ENCODE measurements at places on chromosomes 5 and 9. TPM values are rescaled to one million over a fixed set of nuclear protein-coding genes. Genes with fewer than 3 reads are reported as not detected.

DNA sequence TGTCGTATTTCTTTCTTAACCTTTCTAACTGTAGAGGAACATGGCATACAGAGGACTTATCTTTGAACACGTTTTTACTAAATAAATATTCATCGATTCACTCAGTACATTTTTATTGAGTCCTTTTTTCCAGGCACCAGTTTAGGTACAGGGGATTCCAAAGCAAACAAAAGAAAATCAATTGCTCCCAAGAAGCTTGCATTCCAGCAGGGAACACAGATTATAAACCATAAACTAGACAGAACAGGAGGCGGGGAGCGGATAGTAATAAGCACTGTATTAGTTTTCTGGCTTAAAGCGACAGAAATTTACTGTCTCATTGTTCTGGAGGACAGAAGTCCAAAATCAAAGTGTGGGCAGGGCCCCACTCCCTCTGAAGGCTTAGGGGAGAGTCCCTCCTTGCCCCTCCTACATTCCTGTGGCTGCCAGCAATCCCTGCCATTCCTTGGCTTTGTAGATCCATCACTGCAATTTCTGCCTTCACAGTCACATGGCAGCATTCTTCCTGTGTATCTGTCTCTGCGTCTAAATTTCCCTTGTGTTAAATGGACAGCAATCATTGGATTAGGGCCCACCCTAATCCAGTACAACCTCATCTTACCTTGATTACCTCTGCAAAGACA, 115.5 kb downstream of the COL23A1 start:
- peak; percentile 31 for DNase-seq

GRCh38 chr9:35814106-35814840, 569 bp downstream of the HINT2 start:
- DNase-seq = peak; percentile 50

DNA sequence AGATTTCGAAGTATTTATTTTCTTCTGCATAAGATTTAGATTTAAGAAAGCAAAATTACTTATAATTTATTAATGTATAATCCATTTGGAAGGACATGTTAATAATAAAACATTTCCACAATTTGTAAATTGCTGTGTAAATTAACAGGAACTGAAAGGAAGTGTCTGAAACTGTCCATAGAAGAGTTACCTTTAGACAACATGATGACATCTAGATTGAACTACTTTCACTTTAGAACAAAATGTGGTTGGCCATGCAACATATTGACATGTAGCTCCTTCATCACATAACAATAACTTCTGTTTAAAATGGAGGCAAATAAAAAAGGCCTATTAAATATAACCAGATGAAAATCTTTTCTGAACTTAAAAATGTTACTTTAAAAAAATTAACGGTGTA, 1849.5 kb upstream of the ACO1 start:
- no peak for DNase-seq

GRCh38 chr9:133351908-133352634, 4.1 kb downstream of the RPL7A start:
- peak; percentile 39 for DNase-seq

GRCh38 chr5:68246802-68247201, 31.2 kb downstream of the PIK3R1 start:
- DNase-seq = no peak

DNA sequence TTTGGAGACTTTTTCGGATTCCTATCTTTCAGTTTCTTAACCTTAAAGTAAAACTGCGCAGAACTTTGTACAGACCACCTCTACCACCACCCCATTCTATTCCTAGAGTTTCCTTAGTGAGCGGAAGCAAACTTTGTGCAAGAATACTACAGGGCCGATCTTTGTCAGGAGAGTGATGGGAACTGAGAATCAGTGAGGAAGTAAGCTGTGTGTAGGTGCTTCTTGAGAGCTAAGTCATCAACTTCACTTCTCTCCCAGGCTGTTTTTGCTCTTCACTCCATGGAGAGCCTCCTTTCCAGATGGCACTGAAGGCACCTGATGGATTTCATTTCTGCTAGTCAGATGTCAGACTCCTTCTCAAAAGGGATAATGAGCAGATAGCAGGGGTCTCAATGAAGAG, 127.3 kb downstream of the SPATA31D1 start:
- DNase-seq = no peak

GRCh38 chr5:134116286-134116685, 1.8 kb downstream of the TCF7 start:
- DNase-seq = no peak

- DNase-seq = no peak
These were observed 470.2 kb downstream of the TMEM232 start for GRCh38 chr5:110256298-110256697.

- DNase-seq = no peak
These were observed 26.8 kb downstream of the TDRD7 start for GRCh38 chr9:97438666-97439065.

DNA sequence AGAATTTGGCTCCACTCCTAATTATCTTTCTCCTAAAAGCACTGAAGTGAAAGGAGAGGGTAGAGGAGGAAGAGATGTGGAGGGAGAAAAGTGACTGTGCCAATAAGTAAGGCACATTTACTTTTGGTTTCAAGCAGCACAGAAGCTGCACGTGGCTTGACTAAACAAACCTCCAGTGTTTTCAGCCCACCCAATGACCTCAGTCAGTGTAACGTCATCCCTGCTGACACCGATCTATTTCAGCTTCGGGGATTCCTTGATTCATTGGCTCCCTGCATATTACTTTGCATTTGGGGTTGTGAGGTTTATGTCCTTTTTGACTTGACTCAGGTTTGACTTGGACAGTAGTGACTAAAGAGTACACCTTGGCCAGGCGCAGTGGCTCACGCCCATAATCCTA, 35.6 kb upstream of the NIM1K start:
- DNase-seq = no peak

DNA sequence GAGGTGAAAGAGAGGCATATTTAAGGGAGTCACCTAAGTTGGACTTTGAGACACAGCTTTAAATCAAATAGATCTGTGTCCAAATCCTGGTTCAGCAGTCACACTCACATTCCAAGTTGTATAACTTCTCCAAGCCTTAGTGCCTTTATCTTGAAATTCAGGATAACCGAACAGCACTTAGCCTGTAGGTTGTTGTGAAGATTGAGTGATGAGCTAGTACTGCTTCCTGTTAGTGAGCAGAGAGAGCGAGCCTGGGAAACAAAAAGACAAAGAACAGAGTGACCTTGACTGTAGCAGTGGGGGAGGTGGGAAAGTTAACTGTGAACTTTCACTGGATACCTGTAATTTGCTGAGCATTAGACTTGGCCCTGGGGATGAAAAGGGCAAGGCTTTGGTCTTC, 22.4 kb downstream of the MAML1 start:
- DNase-seq = no peak

DNA sequence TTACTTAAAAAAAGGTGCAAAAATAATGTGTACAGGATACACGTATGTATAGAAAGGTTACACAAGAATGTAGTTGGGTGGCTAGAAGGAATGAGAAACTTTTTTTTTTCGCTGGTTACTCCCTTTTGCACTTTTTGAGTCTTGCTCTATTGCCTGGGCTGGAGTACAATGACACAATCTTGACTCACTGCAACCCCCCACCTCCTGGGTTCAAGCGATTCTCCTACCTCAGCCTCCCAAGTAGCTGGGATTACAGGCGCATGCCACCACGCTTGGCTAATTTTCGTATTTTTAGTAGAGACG, 15.8 kb downstream of the FBXW11 start:
- no peak for DNase-seq

DNA sequence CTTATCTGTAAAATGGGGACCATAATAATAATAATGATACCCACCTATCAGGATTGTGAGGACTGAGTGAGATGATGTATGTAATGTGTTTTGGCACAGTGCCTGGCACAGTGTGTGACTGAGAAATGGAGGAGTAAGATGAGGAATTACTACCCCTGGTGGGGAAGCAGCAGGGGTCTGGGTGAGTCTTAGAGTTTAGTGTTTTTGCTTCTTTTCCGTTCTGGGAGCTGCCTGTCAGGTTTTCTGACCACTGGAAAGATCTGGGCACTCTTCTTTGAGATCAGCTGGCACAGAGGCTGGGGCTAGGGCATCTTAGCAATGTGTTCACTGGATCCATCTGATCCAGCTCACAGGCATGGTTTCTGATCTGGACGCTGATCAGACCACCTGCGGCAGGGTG, 8.5 kb downstream of the LCP2 start:
- no peak for DNase-seq

- DNase-seq = no peak
These were observed 417.3 kb downstream of the RASEF start for GRCh38 chr9:82645600-82645999.

GRCh38 chr9:18357321-18357720, 116.6 kb upstream of the ADAMTSL1 start:
- no peak for DNase-seq

- peak; percentile 74 for DNase-seq
These were observed 473.6 kb upstream of the TNC start for GRCh38 chr9:115591584-115591984.

DNA sequence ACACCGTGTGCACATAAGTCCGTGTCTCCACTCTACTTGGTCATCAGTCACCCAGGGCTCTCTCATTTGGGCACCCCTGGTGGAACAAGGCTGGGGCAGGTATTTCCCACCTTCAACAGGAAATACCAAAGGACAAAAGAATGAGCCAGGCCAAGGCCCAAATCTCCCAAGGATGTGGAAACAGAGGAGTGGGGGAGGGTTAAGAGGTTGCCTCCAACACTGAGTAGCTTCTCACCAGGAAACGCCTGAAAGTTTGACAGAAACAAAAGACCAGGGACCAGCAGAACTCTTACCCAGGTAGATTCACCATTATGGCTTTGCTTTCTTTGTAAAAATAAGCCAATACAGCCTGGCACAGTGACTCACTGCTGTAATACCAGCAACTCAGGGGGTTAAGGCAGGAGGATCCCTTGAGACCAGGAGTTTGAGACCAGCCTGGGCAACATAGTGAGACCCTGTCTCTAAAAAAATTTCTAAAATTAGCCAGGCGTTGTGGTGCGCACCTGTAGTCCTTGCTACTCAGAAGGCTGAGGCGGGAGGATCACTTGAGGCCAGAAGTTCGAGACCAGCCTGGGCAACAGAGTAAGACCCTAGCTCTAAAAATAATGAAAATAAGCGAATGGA, 12.7 kb downstream of the SLC1A3 start:
- DNase-seq = no peak

- no peak for DNase-seq
These were observed 29.3 kb downstream of the SGCD start for GRCh38 chr5:156356238-156356637.

DNA sequence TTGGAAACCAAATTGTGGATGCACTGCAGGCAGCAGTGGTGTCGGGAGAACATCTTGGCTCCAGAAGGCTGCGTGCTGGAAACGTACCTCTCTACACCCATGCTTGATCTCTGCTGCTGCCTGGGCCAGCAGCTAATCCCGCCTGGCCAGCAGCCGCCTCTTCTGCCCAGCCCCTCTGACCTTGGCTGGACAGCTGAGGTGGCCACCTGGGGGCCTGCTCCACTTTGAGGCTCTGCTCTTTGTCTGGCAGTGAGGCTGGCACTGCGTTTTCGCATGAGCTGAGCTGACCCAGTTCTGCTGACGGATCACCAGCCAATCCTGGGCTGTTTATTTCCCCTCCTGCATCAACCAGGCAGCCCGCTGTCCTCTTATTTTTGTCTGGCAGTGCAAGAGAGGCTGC, 154.9 kb downstream of the TENT4A start:
- no peak for DNase-seq

- DNase-seq = no peak
These were observed 12.5 kb downstream of the MRPL41 start for GRCh38 chr9:137564134-137564533.

GRCh38 chr5:107672211-107673038, 1.7 kb upstream of the EFNA5 start:
- DNase-seq = peak; percentile 91

DNA sequence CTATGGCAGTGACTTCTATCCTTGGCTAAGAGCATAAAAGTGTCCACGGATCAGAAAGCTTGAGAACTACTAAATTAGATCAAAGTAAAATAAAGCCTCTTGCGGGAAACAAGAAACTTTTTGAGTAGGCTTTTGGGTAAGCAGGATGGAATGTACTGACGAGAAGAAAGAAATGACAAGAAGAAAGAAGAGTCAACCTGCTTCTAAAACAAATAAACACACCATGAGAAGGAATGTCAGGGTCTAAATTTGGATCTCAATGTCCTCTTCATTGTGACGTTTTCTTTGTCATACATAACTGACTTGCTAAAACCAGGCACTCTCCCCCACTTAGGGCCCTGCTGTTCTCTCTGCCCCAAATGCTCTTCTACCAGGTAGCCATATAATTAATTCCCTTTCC, 290.1 kb upstream of the PTGER4 start:
- no peak for DNase-seq

- no peak for DNase-seq
These were observed 56.8 kb downstream of the PTPN3 start for GRCh38 chr9:109441296-109441695.

DNA sequence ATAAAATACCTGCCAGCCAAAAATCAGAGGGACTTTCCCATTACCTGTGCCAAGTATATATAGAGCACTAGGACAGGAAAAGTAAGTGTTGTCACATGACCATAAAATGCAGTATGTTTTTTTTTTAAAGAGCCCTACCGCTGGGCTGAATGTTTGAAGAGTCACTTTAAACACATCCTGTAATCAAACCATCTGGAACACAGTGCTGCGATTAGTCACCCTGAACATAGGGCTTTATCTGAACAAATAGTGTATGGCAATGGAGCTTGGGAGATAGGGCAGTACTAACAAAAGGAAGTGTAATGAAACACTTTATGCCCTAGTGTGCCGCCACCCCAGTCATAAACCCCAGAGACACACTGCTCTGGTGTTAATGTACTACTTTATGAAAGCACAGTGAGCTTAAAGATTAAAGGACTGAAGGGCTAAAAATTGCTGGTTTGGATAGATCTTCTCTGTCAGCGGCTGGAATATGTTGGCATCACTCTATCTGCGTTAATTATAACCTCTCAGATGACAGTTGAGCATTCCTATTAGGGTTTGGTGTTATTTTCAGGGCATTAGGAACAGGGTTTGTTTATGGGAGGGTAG, 90.4 kb downstream of the ZNF608 start:
- peak; percentile 49 for DNase-seq

- peak; percentile 71 for DNase-seq
These were observed 438 bp downstream of the SOX30 start for GRCh38 chr5:157651623-157652376.

GRCh38 chr5:58507715-58508114, 16.5 kb downstream of the GAPT start:
- DNase-seq = no peak

GRCh38 chr9:127731938-127732337, 3.2 kb downstream of the TOR2A start:
- DNase-seq = peak; percentile 43

- DNase-seq = no peak
These were observed 129.8 kb upstream of the SLC24A2 start for GRCh38 chr9:19918630-19919029.

Gene ANKS6
- 22.6 TPM for total RNA-seq

Gene ADAMTS12
- total RNA-seq = 2.2 TPM

Gene SPATA24
- total RNA-seq = 7.3 TPM

Gene MEGF10
- total RNA-seq = 0.63 TPM

Gene PTGR1
- 276 TPM for total RNA-seq

Gene ANKRD18A
- 11.8 TPM for total RNA-seq

Gene UGT3A2
- not detected for total RNA-seq

Gene SPINK4
- total RNA-seq = 2.5 TPM

Gene ZDHHC12
- 66.2 TPM for total RNA-seq

Gene HAVCR1
- total RNA-seq = 0.26 TPM

Gene LCN2
- 85.5 TPM for total RNA-seq

Gene PCDHB13
- 8.3 TPM for total RNA-seq

Gene CTSV
- total RNA-seq = 2.5 TPM

Gene SAXO1
- total RNA-seq = 0.03 TPM

Gene ZBED3
- total RNA-seq = 16.6 TPM

Gene PPP3R2
- not detected for total RNA-seq

Gene CBY3
- total RNA-seq = not detected

Gene KCNIP1
- total RNA-seq = 1.5 TPM

All from mucosa of gallbladder (tissue), 1 donor.